CD4-positive, alpha-beta T cell treated with Interleukin-1 beta for 1 hour (primary cell): ENCODE measurements at places on chromosomes 7 and 10.
A peak's percentile ranks its signal among the peaks of the same experiment; 100 is the strongest.

- DNase-seq, result no peak
These were observed 84.1 kb downstream of the GNAI1 start for GRCh38 chr7:80218723-80219122.

DNA sequence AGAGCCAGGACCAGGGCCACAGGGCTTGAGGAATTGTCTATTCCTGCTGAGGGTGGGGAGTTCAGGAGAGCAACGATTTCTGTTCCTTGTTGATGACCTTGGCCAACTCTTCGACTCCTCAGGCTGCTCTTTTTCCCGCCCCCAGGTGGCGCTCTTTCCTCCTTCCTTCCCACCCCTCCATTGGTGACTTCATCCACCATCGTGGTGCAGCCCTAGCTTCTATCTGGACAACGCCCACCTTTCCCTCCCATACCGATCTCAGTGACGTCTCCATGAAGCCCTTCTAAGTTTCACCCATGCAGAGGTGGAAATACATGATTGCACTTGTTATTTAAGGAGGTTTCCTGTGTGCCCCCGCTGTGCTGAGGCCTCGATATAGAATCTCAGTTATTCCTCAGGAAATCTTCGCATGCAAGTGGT is 22.1 kb upstream of the CARD11 start:
- peak; percentile 67 for DNase-seq

- DNase-seq, result no peak
These were observed 55.7 kb downstream of the PDGFA start for GRCh38 chr7:463817-464453.

DNA sequence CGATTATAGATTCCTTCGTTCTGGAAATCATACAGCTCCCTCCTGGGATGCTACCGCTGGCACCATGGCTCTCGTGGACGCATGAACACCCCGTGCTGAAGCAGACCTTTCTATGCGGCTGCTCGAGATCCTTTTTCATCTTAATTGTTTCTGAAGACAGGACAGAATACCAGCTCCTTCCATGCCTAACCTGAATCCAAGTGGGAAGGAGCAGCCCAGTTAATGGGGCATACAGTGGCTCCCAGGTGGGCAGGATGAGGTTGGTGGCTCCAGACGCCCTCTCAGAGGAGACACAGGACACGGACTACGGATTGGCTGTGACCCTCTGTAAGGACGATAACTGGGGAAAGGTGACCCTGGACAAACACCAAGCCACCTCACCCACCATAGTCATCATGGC is 18.4 kb upstream of the LOXL4 start:
- DNase-seq, result no peak

DNA sequence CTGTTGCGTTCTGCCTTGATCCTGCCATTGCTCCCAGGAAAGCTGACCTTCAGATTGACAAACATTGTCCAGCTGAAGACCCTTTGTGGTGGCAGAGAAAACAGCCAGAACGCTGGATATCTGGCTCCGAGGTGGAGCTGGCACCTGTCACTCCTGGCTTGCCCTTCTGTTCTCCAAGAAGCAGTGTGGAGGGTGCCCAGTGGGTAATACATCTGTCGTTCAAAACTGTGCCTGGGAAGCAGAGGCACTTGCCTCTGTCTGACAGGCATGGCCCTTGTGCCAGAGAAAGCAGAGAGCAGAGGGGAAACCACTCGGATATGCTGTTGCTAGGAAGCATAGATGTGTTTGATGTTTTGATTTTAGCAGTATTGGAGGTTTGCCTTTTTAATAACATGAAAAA is 231.4 kb downstream of the BMPER start:
- no peak for DNase-seq
